ENCODE measurements at places on chromosomes 5 and 9.

- no peak for DNase-seq
Measured at GRCh38 chr9:70761139-70761670, 346.7 kb upstream of the KLF9 start.

GRCh38 chr9:70656281-70656680, 241.8 kb upstream of the KLF9 start:
- DNase-seq: no peak

DNA sequence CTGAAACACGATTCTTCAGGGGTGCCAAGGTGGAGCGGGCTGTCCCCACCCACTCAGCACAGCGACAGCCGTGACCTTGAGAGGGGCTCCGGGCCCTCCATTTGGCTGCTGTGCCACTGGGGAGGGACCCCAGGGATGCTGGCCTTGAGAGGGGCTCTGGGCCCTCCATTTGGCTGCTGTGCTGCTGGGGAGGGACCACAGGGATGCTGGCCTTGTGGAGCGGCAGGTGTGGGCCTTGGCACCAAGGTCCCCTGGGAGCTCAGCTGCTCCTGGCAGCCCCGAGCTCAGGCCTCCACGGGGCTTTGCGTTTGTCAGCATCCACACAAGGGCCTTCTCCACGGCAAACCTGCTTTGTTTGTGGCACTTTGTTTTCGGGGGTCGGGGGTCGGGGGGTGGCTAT, 137.6 kb upstream of the LPCAT1 start:
- no peak for DNase-seq

GRCh38 chr5:154209591-154210081, 19.1 kb downstream of the GALNT10 start:
- DNase-seq: peak; percentile 77

GRCh38 chr9:98790134-98790841, 6.1 kb downstream of the ANKS6 start:
- DNase-seq: no peak

DNA sequence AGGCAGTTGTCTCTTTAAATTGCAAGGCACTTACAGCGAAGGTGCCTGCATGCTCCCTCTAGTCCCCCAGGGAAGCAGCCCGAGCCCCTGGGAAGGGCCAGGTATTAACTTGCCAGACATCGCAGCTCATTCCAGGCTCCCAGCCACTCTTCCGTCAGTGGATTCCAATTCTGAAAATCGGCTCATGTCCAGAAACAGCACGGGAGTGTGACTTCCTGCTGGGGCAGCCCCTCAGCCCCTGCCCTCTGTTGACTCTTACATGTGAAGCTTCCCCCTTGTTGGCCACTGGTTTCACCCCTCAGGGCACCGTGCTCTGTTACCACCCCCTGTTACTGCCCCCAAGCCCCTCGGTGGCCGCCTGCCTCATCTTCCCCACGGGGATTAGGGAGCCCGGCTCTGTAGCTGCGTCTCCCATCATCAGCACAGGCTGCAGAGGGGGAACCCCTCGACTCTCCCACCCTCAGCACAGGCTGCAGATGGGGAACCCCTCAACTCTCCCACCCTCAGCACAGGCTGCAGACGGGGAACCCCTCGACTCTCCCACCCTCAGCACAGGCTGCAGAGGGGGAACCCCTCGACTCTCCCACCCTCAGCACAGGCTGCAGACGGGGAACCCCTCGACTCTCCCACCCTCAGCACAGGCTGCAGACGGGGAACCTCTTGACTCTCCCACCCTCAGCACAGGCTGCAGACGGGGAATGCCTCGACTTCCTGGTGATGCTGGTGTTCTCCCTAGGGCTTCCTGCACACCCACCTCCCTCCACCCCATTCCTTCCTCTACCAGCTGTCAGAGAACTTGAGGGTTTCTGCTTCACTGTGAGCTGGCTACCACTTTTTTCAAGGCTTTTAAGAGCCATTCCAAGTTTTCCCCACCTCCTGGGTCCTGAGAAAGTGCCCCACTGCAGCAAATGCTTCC, 11.1 kb upstream of the CACNA1B start:
- no peak for DNase-seq

- DNase-seq: no peak
Measured at GRCh38 chr5:172002310-172002709, 4.1 kb downstream of the FBXW11 start.

GRCh38 chr5:969408-969839, 39.2 kb upstream of the NKD2 start:
- DNase-seq: peak; percentile 76

GRCh38 chr9:114021578-114021977, 56.5 kb downstream of the AMBP start:
- DNase-seq: no peak

DNA sequence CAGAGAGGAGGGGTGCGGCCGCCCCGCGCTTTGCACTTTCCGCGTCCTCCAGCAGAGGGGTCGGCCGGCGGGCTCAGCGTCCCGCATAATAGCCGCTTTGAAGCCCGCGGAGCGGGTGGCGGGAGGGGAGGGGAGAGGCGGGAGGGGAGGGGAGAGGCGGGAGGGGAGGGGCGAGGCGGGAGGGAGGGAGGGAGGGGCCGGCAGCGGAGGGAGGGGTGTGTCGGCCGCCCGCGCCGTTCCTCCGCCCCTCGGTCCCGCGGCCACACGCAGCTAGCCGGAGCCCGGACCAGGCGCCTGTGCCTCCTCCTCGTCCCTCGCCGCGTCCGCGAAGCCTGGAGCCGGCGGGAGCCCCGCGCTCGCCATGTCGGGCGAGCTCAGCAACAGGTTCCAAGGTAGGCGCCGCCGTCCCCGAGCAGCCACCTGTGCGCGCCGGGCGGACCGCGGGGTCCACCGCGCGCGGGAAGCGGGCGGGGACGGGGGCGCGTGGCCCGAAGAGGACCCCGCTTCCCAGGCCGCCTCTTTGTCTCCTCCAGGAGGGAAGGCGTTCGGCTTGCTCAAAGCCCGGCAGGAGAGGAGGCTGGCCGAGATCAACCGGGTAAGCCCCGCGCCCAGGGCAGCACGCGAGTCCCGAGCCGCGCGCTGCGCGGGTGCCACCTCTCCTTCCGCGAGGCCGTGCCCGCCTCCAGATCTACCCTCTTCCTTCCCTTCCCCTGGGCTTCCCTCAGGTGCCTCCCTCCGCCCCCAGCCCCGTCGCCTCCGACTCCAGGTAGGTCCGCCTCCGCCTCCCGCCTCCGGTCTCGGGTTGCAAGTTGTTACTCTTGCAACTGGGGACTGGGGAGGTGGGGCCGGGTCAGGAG, at the start of gene AIF1L:
Gene AIF1L (plus strand): TSS at position 263 of the 857 bp plus-strand sequence. CDS start 99 bp downstream, at position 362.
- DNase-seq: no peak

DNA sequence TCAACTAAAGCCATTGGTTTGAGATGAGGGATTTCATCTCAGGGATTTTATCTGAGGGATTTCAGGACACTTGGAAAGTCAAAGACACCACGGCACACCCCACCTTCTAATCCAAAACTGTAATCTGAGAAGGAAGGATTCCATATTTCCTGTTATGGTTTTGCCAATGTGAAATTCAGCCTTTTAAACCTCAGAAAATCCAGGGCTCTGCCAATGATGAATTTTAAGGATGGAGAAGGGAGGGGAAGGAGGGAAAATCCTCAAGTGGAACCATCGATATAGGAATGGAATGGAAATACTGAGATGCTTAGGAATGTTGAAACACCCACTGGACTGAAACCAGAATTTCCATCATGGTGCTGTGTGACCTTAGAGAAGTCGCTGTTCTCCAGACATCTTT, 5.3 kb downstream of the C1QTNF3 start:
- DNase-seq: no peak

DNA sequence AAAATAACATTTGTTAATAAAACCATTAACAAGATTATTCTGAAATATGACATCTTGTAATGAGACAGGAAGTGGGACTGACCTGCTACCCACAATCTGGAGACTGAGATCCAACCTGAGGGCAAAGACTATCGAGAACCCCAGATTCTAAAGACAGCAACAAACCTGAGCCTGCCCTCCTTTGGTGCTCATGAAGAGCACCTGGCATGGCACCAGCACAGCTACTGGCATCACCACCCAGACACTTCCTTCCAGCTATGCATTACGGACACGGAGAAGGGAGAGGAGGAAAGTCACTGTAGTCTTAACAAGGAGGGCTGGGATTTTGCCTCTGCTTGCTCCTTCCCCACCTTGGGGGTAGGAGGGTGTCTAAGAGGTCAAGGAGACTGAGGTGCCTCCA, 105.5 kb downstream of the AUH start:
- DNase-seq: no peak

- no peak for DNase-seq
Measured at GRCh38 chr5:3787604-3788003, 192.0 kb downstream of the IRX1 start.

DNA sequence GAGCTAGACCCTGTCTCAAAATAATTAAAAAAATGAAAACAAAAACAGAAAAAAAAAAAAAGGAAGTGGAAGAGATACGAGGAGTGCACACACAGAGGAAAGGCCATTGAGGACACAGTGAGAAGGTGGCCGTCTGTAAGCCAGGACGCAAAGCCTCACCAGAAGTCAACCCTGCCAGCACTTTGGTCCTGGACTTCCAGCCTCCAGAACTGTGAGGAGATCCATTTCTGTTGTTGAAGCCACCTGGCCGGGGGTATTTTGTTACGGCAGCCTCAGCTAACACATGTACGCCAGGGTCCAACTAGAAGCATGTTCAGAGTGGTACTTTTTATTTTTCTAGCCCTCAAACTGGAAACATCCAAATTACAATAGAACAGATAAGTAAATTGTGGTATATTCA, 21.8 kb downstream of the SLC35D2 start:
- DNase-seq: no peak

GRCh38 chr5:149940941-149941644, 3.5 kb downstream of the PDE6A start:
- no peak for DNase-seq

- DNase-seq: no peak
Measured at GRCh38 chr9:82144803-82145202, 156.2 kb downstream of the SPATA31D1 start.

DNA sequence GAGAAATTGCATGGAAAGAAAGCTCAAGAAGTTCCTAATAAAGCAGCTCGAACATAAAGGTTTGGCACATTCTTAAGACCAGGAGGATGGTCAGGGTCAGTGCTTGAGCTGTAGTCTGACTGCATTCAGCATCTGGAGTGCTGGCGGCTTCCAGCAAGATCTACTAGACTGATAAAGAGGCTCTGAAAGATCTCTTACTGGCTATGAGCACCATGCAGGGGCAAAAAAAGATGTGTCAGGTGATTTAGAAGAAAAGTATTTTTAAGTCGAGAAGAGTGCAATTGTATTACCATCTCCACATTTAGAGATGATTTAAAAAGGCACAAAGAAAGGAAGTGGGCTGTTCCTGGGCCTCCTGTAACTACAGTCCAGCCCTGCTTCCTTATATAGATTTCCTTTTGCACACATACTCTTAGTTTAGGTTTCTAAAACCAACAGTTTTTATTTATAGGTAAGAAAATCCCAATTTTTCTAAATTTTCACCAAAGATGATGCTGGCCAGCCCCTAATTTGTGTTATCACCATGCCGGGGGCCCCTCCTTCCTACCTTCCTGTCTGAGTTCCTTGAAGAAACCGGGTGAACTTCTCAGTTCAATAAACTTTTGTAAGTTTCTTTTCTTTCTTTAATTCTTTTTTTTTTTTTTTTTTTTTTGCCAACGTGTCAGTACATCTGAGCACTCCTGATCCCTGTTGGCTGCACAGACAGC, 65.9 kb upstream of the PLPP1 start:
- DNase-seq: peak; percentile 87

- peak; percentile 17 for DNase-seq
Measured at GRCh38 chr9:131960851-131961495, 118.7 kb downstream of the MED27 start.

DNA sequence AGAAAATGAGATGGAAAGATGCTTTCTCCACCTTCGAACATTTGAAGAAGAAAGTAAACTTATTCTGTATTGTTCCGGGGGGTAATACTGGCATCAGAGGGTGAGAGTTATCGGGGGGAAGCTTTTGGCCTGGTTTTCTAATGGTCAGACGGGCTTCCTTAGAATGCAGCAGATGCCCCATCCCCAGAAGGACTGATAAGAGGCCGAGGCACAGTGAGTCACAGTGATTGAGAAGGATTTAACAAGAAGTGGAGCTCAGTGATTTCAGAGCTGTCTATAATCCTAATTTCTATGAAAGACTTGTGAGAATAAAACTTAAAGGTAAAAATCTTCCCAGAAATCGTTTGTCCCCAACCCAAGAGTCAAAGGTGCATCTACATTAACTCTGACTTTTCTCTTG, 123.9 kb downstream of the DOCK8 start:
- DNase-seq: no peak

GRCh38 chr5:126052120-126052519, 371.1 kb upstream of the GRAMD2B start:
- DNase-seq: no peak

DNA sequence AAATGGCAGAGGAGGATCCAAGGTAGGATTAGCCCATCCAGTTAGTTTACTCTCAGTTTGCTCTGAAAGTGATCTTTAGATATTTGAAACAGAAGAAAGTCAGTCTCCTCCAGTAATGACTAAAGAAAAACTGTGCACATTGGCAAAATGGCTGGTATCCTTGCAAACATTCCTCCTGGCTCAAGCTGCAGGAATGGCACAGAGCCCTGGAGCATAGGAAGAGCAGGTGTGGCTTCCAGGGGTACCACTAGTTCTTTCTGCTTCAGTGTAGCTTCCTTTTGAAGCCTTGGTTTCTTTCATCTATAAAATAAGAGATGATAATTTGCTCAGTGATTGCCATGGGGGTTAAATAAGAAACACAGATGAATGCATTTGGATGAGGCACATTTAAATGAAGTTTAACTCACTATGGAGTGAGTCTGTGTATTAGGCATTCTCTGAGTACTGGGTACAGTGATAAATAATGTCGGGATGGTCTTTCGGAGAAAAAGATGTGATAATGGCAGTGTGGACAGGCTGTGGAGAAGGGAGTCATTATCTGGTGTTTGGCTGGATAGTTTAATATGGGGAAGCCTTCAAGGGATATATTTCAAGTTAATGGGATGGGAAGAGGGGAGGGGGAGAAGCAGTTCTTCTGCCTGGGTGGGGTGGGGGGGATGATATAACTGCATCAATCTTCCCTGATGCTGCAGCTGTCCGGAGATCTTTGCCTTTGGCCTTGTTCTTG, 217.3 kb upstream of the KLF4 start:
- no peak for DNase-seq

DNA sequence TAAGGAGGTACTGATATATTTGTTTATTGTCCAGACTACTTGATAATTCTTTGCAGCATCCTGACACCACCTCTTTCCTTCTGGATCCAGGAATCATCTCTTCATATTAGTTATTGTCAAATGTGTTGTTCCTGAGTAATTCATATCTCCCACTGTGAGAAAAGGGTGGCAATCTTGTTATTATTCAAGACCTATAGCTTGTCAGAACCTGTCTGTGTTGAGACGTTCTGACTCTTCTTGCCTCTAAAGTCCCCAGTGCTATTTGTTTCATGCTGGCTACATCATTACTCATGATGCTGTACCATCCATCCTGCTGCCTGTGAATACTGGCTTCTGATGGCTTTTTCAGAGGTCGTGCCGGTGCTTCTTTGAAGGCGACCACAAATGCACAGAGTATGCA, 68.7 kb upstream of the TAF11L2 start:
- DNase-seq: no peak

- no peak for DNase-seq
Measured at GRCh38 chr9:27425827-27426510, 98.1 kb upstream of the IFNK start.

GRCh38 chr5:52922384-52922783, 66.8 kb upstream of the ITGA2 start:
- peak; percentile 90 for DNase-seq

- DNase-seq: no peak
Measured at GRCh38 chr9:114454652-114455051, 50.6 kb downstream of the WHRN start.

Measured in fibroblast of upper back skin (primary cell).